Stimulated activated CD4-positive, alpha-beta T cell treated with anti-CD3 and anti-CD28 coated beads, TNF-alpha, amount 100 ng/mL, for 1 hour (primary cell): ENCODE measurements at places on chromosomes 12 and 14.

- no peak for DNase-seq
These were observed 260.5 kb downstream of the RAD51B start for GRCh38 chr14:68079941-68080697.

GRCh38 chr12:92275443-92276154 lies 130.0 kb upstream of the BTG1 start:
- DNase-seq, result no peak

DNA sequence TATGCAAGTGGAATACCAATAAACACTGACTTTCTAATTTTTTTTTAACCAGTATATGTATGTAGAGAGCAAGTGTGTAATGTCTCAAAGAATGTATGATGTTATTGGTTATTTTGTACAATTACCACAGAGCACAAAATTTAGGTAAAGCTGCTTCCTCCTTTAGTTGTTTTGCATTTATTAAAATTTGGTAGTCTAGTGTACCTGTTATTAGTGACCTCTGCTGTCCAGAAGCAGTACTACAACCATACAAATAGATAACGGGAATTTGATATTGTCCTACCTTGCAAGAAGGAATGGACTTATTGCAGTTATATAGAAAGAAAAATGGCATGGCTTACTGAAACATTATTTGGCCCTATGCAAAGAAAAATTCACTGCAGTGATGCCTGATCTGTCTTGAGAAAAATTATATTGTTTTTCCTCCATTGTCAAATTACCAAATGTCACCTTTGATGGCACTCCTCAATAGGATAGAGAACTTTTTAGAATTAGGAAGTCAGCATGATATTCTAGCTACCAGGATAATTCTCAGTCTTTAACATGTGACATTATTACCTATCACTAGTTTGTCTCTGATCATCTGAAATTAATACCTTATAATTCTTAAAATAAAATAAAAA lies 153.9 kb upstream of the RMST start:
- DNase-seq, result no peak

- no peak for DNase-seq
These were observed 148.0 kb upstream of the G2E3 start for GRCh38 chr14:30410986-30411385.

DNA sequence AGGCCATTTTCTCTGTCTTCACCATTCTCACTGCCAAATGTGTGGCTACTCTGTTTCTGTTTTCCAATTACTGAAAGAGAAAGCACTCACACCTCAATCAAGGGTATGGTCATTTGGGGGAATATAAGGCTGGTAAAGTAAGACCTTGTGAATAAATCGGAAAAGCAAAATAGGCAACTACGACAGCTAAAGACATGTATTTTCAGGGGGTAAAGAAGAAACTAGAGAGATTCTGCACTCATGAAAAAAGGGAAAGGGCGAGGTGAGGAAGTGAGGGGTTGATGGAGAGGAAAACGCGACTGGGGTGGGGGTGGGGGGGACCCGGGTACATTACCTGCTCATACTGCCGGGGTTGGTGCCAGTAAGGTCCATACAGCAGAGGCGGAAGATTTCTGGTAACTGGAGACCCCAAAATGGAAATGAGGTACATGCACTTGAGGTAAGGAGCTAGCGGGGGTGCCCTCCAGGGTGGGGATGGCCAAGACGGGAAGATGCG lies 19.3 kb downstream of the CHD8 start:
- no peak for DNase-seq

DNA sequence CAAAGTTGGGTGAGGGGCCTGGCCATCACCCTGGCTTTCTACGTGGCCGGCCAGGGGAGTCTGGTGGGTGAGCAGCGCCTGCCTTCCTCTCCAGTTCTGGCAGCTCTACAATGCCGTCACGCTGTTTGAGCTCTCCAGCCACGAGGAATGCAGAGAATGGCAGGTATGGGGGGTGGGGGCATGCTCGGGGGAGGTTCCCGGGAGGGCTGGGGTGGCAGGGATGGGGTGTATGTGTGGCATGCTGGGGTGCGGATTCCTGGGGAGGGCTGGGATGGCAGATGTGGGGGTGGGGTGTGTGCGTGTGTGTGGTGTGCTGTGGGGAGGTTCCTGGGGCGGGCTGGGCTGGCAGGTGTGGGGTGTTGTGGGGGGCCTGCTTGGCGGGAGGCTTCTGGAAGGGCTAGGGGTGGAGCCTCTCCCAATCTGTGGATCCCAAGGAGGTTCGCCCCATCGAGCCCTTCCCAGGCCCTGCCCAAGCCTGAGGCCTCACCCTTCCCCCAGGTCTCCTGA lies 18.5 kb downstream of the RHOF start:
- no peak for DNase-seq

DNA sequence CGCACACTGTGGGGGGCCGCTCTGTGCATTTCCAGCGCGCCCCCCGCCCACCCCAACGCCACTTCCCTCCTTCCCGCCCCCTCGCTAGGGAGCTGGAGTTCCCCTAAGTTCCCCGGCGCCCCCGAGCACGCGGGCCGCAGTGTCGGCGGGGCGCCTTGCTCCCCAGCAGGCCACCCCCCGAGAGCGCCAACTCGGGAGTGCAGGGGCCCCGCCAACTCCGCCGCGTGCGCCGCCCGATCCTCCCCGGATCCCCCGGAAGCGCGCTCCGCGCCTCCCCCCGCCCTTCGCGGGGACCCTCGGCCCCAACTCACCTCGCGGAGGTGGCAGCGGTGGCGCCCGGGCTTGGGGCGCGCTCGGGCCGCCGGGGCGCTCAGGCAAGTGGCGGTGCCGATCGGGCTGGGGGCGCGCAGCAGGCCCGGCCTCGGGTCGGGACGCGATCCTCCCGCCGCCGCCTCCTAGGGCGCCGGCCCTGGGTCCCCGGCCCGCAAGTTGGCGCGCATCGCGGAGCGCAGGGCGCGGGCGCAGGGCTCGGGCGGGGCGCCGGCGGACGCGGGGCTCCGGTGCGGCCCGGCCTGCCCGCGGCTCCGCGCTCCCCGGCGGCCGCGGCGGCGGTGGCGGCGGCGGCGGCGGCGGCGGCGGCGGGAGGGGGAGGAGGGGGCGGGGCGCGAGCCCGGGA lies at the start of gene NCOR2:
TSS of gene NCOR2 (minus strand) at position 616 of the 676 bp plus-strand sequence. CDS start 72,361 bp downstream, outside the sequence.
- peak; percentile 43 for DNase-seq

- no peak for DNase-seq
These were observed 7.6 kb downstream of the NECAP1 start for GRCh38 chr12:8089716-8090115.

GRCh38 chr12:91210144-91210543 lies 27.5 kb upstream of the DCN start:
- DNase-seq, result no peak

DNA sequence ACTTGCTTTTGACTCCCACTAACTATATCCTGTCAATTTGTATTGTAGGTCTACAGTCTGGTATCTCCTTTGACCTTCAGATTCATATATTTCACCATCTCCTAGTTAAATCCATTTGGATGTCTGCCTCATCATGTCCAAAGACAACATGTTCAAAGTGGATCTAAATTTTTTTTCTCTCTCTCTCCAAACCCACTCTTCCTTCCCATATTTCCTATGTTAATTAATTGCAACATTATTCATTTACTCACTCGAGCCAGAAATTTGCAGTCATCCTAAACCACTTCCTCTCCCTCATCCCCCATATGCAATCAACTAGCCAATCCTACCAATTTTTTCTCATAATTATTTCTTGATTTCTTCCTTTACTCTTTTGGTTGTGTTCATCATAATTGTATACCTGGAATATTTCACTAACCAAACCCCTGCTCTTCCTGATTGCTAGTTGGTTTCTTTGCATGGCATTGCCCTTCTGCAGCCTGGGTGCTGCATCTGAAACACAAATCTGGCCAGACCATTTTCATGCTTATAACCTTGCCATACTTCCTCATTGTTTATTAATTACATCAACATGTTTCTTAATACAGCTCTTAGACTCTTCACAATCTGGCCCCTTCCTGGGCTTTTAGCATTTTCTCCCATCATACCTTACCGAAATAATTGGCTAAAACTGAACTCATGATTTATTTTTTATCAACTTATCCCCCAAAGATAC lies 442.2 kb downstream of the ADAMTS20 start:
- DNase-seq, result no peak

GRCh38 chr14:102496958-102497744 lies 12.4 kb downstream of the ANKRD9 start:
- DNase-seq, result no peak

- DNase-seq, result no peak
These were observed 248.2 kb downstream of the SLC41A2 start for GRCh38 chr12:104709692-104710435.

DNA sequence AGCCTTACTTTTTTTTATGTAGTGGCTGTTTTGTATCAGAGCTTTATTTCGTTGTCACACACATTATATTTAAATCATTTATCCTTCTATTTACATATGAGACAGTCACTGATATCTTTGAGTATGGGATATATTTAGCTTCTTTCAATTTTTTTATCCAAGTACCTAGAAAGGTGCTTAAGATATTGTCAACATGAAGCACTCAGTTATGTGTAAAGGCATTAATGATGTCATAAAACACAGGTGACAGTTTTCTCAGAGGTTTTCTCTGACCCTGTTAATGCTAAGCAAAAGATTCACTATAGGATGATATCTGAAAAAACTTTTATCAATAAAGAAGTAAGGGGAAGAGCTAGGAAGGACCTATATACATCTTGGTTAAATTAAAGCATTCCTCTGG lies 23.2 kb downstream of the LRFN5 start:
- DNase-seq, result no peak

DNA sequence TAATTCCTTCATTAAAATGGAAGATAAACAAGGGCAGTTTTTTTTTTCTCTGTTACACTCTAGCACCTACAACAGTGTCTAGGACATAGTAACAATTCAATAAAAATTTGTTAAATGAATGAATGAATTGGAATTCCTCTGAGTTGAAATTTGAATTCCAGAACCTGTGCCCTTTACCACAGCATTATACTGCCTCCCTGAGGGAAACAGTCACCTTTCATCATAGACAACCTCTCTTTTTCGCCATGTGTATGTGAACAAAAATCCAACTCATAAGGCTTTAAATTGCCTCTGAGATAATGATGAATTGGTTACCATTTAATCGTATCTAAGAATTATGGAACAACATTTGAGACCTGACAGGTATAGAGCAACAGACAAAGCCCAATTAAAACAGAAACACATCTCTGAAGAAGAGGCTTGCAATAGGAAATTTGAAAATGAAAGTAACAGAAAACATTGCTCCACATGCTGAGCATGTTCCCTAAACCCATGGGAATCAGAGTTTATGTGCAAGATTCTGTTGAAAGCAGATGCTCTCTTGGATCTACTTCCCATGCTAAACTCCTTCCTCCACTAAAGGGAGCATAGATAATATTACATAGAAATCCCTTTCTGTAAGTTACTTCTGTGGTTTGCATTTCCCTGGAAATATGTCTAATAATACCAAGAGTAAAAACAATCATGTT lies 657.8 kb downstream of the GALC start:
- no peak for DNase-seq

DNA sequence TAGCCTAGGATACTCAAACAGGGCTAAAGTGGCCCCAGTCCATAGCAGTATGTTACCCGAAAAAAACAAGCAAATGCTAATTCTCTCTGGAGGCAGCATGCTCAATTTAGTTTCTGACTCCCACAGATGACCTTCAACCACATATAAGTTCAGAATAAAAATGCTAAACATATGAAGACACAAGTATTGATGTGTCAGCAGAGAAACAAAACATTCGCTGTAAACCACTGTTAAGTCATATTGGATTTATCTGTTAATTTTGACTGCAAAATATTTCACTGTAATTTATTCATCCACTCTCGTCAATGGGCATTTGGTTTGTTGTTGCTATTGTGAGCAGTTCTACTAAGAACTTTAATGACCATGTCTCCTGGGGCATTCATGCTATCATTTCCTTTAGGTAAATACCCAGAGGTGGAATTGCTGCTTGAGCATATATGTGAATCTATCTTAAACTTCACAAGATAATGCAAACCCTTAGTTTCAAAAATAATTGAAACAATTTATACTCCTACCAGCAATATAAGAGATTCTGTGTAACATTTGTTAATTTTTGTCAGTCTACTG lies 36.5 kb downstream of the WBP11 start:
- DNase-seq, result no peak

DNA sequence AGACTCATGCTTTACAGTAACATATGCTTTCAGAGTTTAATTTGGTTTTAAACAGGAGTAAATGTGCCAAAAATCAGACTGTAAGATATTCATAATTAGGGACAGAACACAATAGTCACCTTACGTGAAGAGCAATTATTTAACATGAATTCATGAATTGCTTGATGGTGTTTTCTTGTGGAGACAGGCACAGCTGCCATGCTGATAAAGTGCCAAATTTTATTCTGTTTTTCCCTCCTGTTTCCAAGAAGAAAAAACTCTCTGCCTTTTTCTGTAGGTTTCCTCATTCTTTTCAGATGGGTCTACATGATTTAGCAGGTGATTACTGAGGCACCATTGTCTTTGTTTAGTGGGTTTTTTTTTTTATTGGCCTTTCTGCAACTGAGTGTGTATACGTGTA lies 80.1 kb downstream of the C12orf42 start:
- DNase-seq, result no peak

DNA sequence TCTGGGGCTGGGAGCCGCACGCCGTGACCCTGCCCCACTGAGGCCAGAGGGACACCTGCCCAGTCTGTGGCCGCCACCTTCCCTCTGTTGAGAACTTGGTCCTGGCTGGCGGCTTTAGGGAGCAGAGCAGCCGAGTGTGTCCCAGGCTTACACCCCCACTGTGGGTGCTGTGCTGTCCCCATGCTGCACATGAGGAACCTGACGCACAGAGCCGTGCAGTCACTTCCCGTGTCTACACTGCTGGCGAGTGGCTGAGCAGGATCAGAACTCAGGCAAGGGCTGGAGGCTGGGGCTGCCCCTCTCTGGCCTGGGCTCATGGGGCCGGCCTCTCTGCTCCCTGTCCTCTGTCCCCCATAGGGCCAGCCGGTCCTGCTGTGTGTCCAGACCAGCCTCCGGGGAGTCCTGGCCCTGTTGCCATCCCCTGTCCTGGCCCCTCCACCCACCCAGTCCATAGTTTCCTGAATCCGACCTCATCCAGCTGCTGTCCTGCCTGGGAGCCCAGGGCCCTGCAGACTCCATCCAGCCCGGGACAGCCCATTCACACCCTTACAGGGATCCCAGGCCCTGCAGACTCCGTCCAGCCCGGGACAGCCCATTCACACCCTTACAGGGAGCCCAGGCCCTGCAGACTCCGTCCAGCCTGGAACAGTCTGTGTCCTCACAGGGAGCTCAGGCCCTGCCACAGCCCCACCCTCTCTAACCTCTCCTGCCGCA lies 10.3 kb downstream of the FBRSL1 start:
- no peak for DNase-seq

DNA sequence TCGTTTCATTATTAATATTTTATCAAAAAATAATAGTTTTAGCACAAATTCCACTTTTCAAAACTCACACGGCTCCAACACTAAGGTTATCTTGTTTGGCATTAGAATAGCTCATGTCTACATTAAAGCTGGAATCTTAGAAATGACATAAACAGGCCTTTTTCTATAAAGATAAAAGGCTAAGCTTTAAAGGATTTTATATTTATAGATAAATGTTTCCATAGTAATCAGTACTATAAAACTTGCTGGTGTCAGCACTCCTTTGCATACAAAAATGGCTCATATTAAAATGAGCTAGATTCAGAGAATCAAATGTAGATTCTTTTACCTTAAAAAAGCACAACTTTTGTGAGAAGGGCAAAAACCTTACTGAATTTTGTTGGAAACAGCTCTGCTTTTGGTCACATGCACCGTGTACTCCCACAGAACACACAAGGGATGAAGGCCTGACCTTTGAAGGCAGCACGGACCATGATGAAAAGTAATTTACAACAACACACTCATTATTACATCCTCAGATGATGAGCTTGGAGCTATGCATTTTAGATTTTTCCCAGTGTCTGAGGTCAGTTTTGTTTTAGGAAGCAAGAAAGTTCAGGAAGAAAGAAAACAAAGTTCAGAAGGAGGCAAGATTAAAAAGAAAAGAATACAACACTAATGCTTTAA lies 202.8 kb downstream of the BCAT1 start:
- DNase-seq, result no peak
